ENCODE measurements at places on chromosomes 6 and 20. TPM values are rescaled to one million over a fixed set of nuclear protein-coding genes. Genes with fewer than 3 reads are reported as not detected.

DNA sequence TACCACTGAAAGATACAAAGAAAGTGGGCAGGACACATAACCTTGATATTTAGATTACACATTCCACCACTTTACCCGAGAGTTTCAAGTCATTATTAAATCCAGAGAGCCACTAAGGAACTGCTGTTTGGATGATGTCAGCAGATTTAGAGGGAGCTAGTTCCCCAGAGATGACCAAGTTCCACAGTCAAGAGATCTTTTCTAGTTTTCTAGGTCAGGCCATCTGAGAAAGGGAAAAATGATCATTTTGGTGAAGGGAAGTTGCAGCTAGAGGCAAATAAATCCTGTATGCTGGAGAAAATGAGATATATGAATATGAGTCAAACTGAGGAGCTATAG is 147.8 kb downstream of the HS3ST5 start:
- no peak overlapping the region for H3K4me3 ChIP-seq
- DNase-seq: no peak
- H3K36me3 ChIP-seq: no peaks in the 10 kb centered on the region
- H3K27ac ChIP-seq: no peak overlapping the region
- H3K4me1 ChIP-seq: no peaks in the 10 kb centered on the region
- peaks cover 3% of the 10 kb centered on the region for H3K27me3 ChIP-seq

DDX43 gene
- total RNA-seq: 0.66 TPM

GRCh38 chr6:164628302-164628931 is 681.0 kb downstream of the C6orf118 start:
- no peak overlapping the region for H3K27ac ChIP-seq
- H3K4me3 ChIP-seq: no peak overlapping the region
- H3K27me3 ChIP-seq: no peaks in the 10 kb centered on the region
- H3K4me1 ChIP-seq: no peaks in the 10 kb centered on the region
- DNase-seq: no peak
- no peaks in the 10 kb centered on the region for H3K36me3 ChIP-seq

DNA sequence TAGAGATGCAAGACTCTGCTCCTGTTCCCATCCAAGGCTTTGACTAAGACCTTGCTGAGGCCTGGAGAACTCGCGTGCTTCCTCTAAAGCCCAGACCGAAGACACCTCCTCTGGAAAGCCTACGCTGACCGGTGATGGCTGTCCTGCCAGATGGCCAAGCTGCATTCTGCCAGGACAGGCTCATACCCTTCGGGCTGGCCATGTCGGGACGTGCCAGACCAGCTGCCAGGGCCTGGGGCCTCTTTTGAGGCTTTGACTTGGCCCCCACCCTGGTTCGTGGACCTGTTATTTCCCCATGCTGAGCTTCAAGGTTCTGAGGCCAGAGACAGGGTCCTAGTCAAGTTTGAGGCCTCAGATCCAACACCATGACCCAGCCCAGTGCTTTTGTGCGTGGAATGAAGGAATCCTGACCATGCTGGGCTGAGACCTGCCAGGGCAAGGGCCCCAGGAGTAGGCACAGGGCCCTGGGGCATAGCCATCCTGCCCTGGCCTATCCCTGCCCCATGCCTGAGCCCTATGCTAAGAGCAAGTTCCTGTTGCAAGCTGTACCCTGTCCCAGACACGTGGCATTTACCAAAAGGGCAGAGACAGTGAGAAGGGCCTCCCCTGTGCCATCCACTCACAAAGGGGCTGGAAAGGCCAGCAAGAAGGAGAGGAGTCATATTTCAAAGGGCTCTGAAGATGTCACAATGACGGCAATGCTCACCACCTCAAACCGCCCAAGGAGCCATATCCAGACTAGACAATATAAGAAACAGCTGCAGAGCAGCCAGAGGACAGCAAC is 42.8 kb downstream of the MRPL14 start:
- H3K27ac ChIP-seq: no peak overlapping the region
- no peaks in the 10 kb centered on the region for H3K36me3 ChIP-seq
- peaks cover 6% of the 10 kb centered on the region for H3K4me1 ChIP-seq
- no peaks in the 10 kb centered on the region for H3K27me3 ChIP-seq
- H3K4me3 ChIP-seq: no peak overlapping the region

DNA sequence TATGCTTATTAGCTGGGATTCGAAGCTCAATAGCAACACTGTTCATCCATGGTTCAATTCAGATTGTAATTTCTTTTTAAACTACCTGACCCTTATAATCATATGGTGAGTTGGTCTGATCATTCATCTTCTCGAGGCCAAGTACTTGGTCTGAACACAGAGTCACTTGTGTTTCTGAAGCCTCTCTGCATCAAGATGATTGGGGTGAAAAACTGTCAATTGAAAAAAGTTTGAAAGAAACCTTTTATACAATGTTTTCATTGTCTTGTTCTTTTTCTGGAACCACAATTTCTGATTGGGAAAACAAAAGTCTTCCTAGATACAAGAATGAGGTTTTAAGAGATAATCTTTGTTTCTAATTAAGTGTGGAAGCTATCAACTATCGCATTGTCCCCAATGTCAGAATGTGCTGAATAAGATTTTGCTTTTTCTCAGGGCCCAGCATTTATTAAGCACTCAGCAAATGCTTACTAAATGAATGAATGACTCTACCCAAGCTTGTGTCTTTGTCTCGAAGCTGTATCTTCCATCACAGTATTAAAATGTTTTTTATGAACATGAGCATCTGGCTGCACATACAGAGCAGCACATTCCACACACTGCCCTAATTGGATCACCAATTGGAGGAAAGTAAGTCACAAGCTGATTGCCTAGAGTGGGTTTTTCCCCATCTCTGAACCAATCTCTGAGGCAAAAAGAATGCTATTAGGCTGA is 45.0 kb upstream of the MOXD1 start:
- H3K27me3 ChIP-seq: no peaks in the 10 kb centered on the region
- H3K4me3 ChIP-seq: no peak overlapping the region
- H3K36me3 ChIP-seq: no peaks in the 10 kb centered on the region
- H3K4me1 ChIP-seq: no peaks in the 10 kb centered on the region

EYA2 gene
- total RNA-seq: not detected

GRCh38 chr6:138104618-138105213 is 2.5 kb downstream of the PERP start:
- peaks cover 24% of the 10 kb centered on the region for H3K27me3 ChIP-seq
- H3K4me1 ChIP-seq: peaks cover 29% of the 10 kb centered on the region
- H3K27ac ChIP-seq: no peak overlapping the region
- H3K36me3 ChIP-seq: peaks cover 2% of the 10 kb centered on the region
- no peak for DNase-seq

HLA-DRB5 gene
- 15.8 TPM for total RNA-seq

DNA sequence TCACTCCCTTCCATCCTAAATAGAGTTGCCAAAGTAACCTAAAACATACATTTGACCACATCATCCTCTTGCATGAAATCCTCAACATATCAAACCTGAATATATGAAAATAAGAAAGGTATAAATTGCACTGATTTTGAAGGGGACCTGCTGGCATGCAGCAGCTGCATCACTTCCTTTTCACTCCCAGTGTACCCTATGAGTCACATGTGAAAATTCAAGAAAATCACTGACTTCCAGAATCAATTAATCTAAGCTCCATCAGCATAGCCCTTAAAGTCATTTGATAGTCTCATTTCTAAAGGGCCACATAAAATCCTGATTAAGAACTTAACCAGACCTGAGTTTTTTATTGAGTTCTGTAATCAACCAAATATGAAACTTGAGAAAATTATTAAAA is 24.3 kb downstream of the SNX14 start:
- no peaks in the 10 kb centered on the region for H3K27me3 ChIP-seq
- no peak for DNase-seq
- peaks cover 6% of the 10 kb centered on the region for H3K4me1 ChIP-seq
- H3K36me3 ChIP-seq: peaks cover 16% of the 10 kb centered on the region
- H3K4me3 ChIP-seq: no peak overlapping the region
- H3K27ac ChIP-seq: no peak overlapping the region

DNA sequence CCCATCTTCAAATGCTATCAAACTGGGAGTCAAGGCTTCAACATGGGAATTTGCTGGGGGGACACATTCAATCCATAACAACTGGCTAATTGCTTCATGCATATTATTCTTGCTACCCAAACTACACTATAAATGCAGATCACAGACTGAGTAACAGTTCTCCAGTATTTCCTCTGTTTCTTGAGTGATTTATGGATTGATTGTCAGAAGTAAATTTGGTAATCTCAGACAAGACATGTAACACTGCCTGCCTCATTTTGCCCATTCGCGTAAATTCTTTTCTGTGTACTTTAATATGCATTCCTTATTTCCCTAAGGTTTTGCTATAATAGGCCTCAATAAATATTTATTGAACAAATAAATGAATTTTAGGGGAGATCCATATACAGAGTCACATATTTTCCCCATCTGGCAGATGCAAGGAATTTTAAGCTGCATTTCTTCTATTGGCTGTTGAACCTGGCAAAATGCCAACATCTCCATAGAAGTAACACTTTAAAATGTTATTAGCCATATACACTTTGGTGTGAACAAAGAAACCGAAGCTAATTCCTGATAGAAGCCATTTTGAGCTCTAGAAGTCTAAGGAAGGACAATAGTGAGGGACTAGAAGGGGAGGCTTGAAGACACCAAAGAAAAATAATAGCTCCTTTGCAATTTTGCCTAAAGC is 98.2 kb downstream of the QRSL1 start:
- no peak for DNase-seq
- no peaks in the 10 kb centered on the region for H3K4me1 ChIP-seq
- H3K4me3 ChIP-seq: no peak overlapping the region

EYS gene
- total RNA-seq: not detected

CGA gene
- not detected for total RNA-seq

C20orf141 gene
- total RNA-seq: not detected

DNA sequence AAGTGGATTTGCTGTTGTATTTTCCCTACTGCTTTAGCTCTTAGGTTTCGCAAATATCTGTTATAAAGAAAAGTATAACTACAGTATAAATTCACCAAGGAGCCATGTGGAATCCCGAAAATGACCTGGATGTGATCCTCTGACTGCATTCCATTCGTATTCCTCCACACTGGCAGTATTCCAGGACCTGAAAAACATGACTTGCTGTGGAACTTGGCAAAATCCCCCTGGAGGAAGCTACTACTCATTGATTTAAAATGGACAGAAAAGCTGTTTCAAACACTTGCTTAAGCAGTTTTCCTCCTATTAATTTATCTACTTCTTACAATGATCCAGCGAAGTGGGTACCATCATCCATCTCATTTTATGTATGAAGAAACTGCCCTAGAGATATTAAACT is 13.3 kb upstream of the ENPP5 start:
- no peaks in the 10 kb centered on the region for H3K36me3 ChIP-seq
- peaks cover 60% of the 10 kb centered on the region for H3K27me3 ChIP-seq
- no peaks in the 10 kb centered on the region for H3K4me1 ChIP-seq
- no peak overlapping the region for H3K4me3 ChIP-seq
- H3K27ac ChIP-seq: no peak overlapping the region

GRCh38 chr6:157064502-157064901 is 258.8 kb downstream of the TMEM242 start:
- no peak overlapping the region for H3K27ac ChIP-seq
- peaks cover 2% of the 10 kb centered on the region for H3K36me3 ChIP-seq
- no peaks in the 10 kb centered on the region for H3K27me3 ChIP-seq
- no peak for DNase-seq

DNA sequence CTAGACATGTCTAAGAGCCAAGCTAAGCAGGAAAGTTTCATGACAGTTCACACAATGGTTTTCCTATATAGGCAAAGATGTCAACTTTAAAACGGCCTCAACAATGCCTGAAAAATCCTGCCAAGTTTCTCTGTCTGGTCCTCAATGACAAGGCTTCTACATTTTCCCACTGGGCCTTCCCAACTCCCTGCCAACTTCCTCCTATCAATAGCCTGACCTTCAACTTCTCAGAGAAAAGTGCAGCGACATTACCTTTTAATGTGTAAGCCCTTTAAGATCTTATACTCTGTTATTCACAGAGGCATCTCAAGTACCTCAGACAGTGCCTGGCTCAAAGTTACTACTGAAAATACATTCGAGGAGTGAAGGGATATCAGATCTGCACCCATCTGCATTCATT is 56.2 kb upstream of the BTBD3 start:
- H3K4me3 ChIP-seq: no peak overlapping the region
- no peak overlapping the region for H3K27ac ChIP-seq
- no peaks in the 10 kb centered on the region for H3K36me3 ChIP-seq
- no peaks in the 10 kb centered on the region for H3K4me1 ChIP-seq

DNA sequence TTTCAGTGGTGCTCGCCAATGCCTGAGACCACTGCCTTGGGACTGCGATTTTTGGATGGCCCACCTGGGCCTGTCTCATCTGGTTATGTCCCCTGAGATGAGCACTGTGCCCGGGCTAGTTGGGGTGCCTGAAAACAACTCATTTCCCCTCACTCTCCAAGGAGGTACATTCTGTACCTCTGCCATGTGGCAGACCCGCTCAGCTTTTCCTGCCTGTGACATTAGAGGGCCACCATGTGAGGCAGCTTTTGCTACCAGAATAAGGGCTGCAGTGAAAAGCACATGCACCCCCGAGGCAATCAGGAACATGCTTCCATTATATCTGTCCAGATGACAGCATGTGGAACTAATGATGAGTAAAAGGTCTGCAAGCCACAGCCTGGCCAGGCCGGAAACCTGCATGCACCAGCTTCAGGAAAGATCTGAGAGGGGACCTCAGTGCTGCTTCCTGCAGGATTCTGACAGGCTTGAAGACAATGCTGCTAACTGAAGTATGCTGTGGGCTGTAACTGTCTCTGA is 11.3 kb upstream of the SRSF6 start:
- H3K27me3 ChIP-seq: peaks cover 19% of the 10 kb centered on the region
- no peaks in the 10 kb centered on the region for H3K36me3 ChIP-seq
- H3K4me3 ChIP-seq: no peak overlapping the region

NT5E gene
- 12.5 TPM for total RNA-seq

- DNase-seq: no peak
- H3K4me1 ChIP-seq: peaks cover 9% of the 10 kb centered on the region
- peaks cover 4% of the 10 kb centered on the region for H3K36me3 ChIP-seq
Observed at GRCh38 chr6:1626481-1626880, 16.8 kb downstream of the FOXC1 start.

DNA sequence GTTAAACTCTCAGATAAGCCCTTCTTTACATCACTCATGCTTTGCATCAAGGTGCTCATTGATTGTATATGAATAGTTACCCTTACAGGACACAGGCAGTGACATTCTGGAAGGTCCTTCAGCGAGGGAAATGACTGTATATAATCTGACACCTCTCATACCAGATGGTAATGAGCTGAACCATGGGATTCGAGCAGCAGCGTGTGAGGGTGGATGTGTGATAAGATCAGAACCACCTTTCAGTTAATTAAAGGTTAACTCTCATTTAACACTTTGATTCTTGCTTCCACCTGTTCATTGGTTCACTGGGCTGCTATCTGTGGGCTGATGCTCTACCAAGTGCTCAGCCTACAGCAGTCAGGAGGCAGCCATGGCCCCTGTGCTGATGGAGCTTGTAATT is 24.2 kb downstream of the NEDD9 start:
- H3K27ac ChIP-seq: peak overlapping the region; percentile 85
- H3K4me1 ChIP-seq: peaks cover 74% of the 10 kb centered on the region
- DNase-seq: no peak
- H3K36me3 ChIP-seq: peaks cover 75% of the 10 kb centered on the region

GRCh38 chr6:124119596-124119995 is 315.9 kb downstream of the NKAIN2 start:
- no peaks in the 10 kb centered on the region for H3K4me1 ChIP-seq
- H3K36me3 ChIP-seq: no peaks in the 10 kb centered on the region
- no peak overlapping the region for H3K27ac ChIP-seq
- DNase-seq: no peak
- no peak overlapping the region for H3K4me3 ChIP-seq

- H3K27me3 ChIP-seq: peaks cover 2% of the 10 kb centered on the region
- no peaks in the 10 kb centered on the region for H3K4me1 ChIP-seq
- no peaks in the 10 kb centered on the region for H3K36me3 ChIP-seq
Observed at GRCh38 chr20:57108742-57109570, 157.5 kb downstream of the BMP7 start.
